ENCODE measurements at places on chromosomes 2 and 18.
A peak's percentile ranks its signal among the peaks of the same experiment; 100 is the strongest.

DNA sequence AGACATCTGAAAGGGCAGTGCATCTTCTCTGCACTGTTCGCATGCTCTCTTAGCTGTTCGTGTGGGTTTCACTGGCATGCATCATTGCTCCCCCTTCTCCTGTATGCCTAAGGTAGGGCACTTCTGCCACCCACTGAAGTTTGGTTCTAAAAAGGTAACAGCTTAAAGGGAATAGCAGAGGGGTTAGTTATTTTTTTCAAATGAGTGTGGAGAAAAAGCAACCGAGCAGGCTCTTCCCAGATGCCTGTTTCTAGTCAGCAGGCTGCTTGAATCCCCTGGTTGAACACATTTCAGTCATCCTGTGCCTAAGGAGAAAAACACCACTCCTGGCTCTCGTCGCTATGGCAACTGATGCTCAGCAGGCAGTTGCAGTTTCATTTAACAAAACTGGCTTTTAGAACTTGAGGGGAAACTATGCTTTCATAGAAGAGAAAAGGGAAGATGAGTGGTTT, 69.8 kb upstream of the GALNT3 start:
- DNase-seq: no peak

- DNase-seq: no peak
Observed at GRCh38 chr2:41314511-41315070, 733.2 kb upstream of the PKDCC start.

DNA sequence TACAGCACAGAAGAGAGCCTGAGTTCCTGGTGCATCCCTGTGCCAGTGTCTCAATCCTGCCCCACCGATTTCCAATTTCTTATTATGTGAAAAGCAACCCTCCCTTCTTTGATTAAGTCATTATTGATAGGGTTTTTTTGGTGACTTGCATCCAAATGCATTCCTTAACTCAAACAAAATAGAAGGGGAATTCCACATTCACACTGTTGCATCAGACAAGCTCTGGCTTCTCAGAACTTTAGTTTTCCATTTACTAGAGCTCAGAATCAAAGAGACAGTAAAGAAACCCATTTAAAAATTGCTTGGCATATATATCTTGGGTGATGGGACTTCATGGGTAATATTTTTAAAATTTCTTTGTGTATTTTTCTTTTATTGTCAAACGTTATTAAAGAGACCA, 13.8 kb upstream of the TMEM200C start:
- no peak for DNase-seq

DNA sequence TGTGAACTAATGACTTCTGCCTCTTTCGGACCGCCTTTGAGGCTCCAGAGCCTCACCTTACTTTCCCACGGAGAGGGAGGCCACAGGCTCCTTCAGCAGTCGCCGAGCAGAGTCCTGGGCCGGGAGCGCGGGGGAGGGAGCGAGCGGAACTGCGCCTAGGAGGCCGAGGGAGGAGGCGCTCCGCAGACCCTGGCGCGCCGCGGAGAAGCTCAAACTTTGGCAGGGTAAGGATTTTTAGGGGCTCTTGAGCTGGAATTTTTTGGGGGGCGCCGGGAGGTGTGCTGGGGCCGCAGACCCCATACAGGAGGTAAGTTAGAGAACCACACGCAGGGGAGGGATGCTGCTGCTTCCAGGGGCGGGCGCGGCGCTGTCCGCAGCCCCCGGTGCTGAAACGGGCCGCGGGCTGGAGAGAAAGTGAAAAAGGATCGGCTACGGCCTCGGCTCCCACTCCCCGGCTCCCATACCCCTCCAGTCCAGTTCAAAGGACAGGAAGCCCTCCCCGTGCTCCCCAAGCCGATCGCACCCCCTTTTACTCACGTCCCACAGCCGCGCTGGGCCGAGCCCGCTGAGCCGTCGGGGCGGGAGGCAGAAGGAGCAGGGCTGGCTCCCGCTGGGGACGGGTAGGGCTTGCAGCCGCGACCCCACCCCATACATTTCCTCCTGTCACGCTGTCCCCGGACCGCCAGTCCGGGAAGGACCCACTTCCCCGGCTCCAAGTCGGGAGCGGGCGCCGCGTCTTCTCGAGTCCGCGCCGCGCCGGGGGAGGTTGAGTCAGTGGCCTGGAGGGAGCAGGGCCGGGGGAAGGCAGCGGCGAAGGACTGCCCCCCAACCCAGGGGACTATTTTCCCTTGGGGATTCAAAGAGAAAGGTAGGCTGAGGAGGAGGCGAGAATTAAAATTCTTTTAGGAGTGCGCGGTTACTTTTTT, at the start of gene CNGA3:
CNGA3 (plus strand) TSS at position 146 of the 926 bp plus-strand sequence. CDS start 23,520 bp downstream, outside the sequence.
- no peak for DNase-seq

GRCh38 chr2:122703676-122704075, 948.2 kb downstream of the TSN start:
- DNase-seq: no peak

DNA sequence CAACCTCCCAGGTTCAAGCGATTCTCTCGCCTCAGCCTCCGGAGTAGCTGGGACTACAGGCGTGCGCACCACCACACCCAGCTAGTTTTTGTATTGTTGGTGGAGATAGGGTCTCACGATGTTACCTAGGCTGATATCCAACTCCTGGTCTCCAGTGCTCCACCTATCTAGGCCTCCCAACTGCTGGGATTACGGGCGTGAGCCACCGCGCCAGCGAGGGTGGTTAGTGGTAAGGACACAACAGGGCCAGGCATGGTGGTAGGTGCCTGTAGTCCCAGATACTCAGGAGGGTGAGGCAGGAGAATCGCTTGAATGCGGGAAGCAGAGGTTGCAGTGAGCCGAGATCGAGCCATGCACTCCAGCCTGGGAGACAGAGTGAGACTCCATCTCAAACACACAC, 26.6 kb upstream of the DUSP2 start:
- DNase-seq: no peak

GRCh38 chr18:69196336-69196735, 204.4 kb upstream of the DOK6 start:
- DNase-seq: no peak

DNA sequence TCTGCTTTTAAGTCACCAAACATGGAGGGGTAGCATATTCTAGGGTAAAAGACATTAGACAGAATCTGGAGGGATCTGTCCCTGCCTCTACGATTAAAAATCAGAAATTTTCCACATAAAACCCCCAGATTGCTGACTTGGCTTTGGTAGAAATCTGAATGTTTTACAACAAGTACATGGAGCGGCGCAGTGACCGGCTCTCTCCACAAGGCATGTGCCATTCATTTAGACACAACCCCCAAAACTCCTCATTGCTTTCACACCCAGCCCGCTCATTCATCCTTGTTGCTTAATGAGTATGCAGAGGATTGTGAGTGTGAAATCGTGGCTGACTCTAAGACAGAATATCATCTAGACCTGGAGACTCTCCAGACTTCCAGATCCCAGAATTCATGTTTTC, 140.6 kb downstream of the CNTNAP5 start:
- DNase-seq: no peak

DNA sequence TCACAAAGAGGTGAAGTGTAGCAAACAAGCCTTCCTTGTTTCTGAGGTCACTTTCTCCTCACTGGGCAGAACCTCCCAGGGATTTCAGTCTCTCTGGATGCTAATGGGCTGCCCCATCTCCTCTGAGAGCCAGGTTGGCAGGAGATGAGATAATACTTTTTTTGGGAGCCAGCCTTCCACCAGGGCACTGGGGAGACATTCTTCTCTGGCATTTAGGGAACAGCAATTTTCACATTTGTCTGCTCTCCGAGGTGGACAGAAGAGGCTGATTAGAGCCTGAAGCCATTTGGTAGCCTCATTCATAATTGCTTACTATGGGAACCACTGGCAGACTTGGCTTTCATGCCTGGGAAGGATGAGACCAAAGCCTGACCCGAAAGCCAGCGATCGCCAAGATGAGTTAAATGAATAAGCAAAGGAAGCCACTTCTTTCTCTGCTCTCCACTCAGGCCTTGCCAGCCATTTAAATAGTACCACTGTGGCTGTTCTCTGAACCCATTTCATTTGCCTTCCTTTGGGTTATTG, 70.1 kb downstream of the NRP2 start:
- DNase-seq: no peak

GRCh38 chr18:26813043-26813442, 52.5 kb downstream of the AQP4 start:
- peak; percentile 15 for DNase-seq

DNA sequence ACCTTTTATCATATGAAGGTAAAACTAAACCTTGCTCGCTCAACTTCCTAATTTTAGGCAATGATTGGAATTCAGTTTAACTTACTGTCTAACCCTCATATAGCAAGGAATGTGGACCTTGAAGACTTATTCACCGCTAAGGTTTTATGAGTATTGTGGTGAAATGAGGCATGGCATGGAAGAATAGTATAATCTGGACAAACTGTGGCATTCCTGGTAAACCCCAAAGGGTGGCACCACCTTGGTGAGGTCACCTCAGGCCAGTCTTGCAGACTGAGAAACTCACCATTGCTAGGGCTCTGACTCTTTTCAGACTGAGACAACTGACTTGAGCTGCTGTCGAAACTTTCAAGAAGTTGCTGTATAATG, 51.1 kb upstream of the EHBP1 start:
- DNase-seq: no peak

DNA sequence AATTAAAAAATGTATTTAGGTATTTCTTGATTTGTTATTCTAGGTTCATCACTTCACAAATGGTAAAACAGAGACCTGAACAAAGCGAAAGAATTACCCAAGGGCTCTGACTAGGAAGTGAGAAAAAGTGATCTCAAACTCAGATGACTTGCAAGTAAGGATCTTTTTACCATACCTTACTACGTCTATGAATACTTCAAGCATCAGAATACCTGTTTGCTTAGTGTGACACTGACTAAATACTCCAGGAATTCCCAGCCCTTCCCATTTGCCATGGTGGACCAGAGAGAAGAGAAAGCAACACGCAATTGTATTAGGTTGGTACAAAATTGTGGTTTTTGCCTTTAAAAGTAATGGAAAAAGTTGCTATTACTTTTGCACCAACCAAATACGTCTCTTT, 35.8 kb upstream of the FIGN start:
- peak; percentile 52 for DNase-seq

DNA sequence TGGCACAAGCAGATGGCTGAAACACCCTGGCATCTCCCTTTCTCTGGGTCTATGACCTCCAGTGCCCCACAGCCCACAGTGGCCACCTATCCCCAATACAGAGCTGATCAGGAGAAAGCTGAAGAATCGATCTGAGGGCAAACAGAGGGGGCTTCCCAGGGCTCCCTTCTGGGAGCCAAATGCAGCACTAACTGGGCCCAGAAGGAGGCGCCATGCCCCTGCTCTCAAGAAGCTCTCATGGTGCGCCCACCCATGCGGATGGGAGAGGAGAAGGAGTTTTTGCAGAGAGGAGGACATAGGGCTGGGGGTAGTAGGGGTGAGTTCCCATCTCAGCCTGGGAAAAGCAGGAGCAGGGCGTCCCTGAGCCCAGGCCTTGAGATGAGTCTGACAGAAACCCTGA, 787.3 kb upstream of the RAB6C start:
- no peak for DNase-seq

GRCh38 chr2:40225670-40226210, 226.2 kb downstream of the SLC8A1 start:
- DNase-seq: no peak

- DNase-seq: peak; percentile 60
Observed at GRCh38 chr2:98086491-98087446, at the start of gene VWA3B. TSS of gene VWA3B (plus strand) at chr2:98087167. CDS start at chr2:98093093, 5,926 bp downstream.

GRCh38 chr2:234711308-234711707, 214.4 kb upstream of the ARL4C start:
- DNase-seq: no peak

DNA sequence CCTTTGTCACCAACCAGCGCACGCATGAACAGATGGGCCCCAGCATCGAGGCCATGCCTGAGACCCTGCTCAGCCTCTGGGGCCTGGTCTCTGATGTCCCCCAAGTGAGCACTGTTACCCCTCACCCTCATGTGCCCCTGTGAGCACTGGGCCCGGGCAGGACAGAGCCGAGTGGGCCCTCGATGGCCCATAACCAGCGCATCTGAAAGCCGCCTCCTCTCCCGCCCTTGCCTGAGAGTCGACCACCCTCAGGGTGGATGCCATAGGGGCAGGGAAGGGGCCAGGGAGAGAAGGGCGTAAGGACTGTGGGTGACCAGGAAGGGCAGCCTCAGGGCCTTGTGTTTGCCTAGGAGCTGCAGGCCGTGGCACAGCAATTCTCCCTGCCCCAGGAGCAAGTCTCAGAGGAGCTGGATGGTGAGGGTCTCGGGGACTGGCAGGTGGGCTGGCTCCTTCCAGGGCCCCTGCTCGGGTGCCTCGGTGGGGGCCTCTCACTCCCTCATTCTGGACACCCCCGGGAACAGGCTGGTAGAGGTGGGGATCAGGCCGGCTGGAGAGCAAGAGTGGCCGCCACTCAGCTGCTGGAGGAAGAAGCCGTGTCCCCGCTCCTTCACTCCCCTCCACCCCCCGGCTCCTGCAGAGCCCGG, 2.1 kb downstream of the PROM2 start:
- DNase-seq: no peak

DNA sequence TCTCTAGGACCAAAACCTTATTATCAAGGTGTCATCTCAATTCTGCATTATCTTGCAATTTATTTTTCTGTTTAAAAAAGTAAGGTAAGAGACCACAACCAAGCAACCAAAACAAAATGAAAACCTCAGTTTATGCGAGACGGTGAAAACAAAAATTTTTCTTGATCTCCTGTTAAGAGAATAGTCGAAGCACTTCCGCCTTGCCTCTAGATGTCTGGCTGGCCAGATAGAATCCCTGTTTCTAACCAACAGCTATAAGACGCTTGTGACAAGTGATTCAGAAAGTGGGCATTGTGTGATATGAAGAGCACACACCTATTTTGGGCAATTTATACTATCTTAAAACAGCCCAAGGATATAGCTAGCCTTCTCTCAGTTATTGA, 51.2 kb downstream of the MGAT5 start:
- no peak for DNase-seq

GRCh38 chr2:199572571-199572970, 114.8 kb upstream of the SATB2 start:
- no peak for DNase-seq

GRCh38 chr2:39435234-39435633, 1.9 kb downstream of the MAP4K3 start:
- no peak for DNase-seq

GRCh38 chr18:11859903-11860407, 8.7 kb downstream of the CHMP1B start:
- DNase-seq: peak; percentile 92

DNA sequence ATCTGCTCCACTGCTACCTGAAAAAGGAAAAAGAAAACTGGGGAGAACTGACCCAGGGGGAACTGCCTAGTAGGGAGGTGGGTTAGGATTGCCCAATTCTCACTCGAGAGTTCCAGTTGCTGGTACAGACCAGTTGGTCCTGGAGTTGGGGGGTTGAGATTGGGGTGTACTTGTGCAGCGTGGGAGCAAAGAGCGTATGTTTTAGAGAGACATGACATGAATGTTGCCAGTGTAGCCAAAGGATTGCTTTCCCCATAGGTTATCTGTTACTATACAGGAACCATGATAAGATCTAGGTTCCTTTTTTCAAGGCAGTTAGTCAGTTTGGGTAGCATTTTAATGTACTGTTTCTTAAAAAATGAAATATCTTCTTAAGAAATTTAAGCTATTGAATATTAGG, 68.6 kb downstream of the APLF start:
- DNase-seq: no peak

DNA sequence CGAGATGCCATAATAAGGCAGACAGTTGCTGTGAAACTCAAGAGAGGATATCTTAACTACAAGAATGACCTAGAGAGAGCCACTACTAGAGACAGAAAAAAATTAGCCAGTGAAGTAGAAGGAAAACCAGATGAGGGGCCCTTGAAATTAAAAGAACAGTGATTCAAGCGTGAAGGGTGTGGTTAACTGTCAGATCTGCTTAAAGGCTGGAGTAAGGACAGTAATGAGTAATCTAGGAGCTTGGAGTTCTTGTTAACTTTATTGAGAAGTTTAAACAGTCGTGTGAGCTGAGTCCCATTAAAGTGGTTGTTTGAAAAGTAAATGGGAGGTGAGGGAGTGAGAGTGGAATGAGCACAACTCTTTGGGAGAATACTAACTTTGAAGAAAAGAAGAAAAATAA, 21.3 kb downstream of the PIGN start:
- DNase-seq: no peak
